ENCODE measurements at places on chromosomes 4 and X.

GRCh38 chr4:2598511-2599303, 62.3 kb downstream of the FAM193A start:
- DNase-seq: no peak

GRCh38 chr4:102061133-102061532, 270.6 kb downstream of the BANK1 start:
- no peak for DNase-seq

GRCh38 chrX:68234171-68234910, 199.0 kb downstream of the OPHN1 start:
- DNase-seq: no peak

DNA sequence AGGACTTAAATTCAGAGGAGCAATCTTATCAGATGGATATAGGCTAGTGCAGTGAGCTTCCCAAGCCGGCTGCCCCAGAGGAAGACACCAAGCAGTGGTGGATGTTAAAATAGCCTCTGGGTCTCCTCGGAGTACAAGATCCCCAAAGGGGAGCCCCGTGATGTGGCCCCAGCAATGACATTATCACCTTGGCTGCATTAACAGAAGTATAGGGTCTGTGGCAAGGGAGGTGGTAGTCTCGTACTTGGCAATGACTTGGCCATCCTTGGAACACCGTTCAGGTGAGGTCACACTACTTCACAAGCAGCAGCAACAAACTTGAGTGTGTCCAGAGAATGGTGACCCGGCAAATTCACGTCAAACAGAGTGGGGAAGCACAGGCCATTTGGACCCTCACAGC, 67.8 kb downstream of the PSAPL1 start:
- DNase-seq: no peak

GRCh38 chrX:40938423-40938822, 146.8 kb upstream of the USP9X start:
- no peak for DNase-seq

DNA sequence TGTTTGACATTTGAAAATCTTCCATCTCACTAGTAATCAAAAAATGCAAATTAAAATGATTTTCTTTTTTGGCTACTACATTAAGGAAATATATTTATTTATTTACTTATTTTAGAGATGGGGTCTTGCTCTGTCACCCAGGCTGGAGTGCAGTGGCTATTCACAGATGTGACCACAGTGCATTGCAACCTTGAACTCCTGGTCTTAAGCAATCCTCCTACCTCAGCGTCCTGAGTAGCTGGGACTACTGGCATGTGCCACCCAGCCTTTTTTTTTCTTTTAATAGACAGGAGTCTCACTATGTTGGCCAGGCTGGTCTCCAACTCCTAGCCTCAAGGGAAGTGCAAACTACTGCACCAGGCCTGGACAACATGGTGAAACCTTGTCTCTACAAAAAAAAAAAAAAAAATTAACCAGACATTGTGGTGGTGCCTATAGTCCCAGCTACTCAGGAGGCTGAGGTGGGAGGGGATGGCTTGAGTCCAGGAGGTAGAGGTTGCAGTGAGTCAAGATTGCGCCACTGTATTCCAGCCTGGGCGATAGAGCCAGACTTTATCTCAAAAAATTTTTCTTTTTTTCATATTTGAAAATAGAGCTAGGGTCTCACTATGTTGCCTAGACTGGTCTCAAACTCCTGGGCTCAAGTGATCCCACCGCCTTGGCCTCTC, 4.4 kb upstream of the SMIM14 start:
- DNase-seq: no peak

DNA sequence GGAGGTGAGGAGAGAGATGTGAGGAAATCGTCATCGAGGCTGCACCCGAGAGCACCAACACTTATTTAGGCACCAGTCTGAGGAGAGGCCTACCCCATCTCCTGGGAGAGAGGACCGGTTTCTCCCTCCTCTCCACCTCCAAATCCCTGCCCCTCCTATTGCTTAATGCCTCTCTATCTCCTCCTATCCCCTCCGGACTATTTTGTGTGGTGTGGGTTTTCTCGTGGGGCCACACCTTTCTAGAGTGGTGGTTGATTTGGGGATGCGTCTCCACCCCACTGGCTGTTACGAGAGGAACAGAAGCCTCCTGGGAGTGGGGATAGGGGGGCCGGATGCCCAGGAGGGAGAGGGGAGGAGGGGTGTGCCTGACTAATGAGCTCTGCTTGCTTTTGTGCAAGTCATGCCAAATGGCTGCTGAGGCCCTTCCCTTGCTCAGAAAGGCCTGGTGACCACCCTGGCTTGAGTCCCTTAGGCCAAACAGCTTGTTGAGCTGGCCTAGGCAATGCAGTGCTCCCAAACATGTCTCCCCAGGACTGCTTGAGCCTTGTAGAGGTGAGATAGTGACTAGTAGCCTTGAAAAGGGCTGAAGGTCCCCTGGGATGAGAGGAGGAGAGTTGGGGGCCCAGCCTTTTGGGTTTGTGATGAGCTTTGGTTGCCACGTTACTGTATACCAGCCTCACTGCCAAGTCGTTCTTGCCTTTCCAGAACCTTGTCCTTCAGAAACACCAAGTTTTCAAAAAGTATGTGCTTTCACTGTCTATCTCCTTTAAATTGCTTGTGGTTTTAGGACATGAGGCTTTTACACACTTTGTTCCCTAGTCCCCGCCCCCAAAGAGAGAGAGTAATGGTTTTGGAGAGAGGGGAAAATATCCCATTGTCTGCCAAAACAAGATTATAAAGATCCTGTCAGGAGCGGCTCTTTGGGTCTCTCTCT, 1.2 kb downstream of the MSN start:
- peak; percentile 40 for DNase-seq

- DNase-seq: no peak
These were observed 824 bp upstream of the UGDH start for GRCh38 chr4:39528061-39528465.

- no peak for DNase-seq
These were observed 41.4 kb upstream of the RASSF6 start for GRCh38 chr4:73661646-73662119.

- no peak for DNase-seq
These were observed 16.2 kb upstream of the FRMD7 start for GRCh38 chrX:132144061-132144460.

Data from stimulated activated CD8-positive, alpha-beta memory T cell treated with anti-CD3 and anti-CD28 coated beads, Interleukin-7, amount 100 ng/mL, for 24 hours (primary cell).